ENCODE measurements at places on chromosomes 16 and 17. TPM values are rescaled to one million over a fixed set of nuclear protein-coding genes. Genes with fewer than 3 reads are reported as not detected.

GRCh38 chr16:66695471-66695934 lies 1.0 kb downstream of the CMTM4 start:
- DNase-seq: no peak

- DNase-seq: no peak
Measured at GRCh38 chr16:17607609-17608008, 136.8 kb upstream of the XYLT1 start.

- no peak for DNase-seq
Measured at GRCh38 chr16:27449434-27450195, 47.6 kb downstream of the IL21R start.

GRCh38 chr17:53919356-53919755 lies 96.6 kb downstream of the KIF2B start:
- no peak for DNase-seq

DNA sequence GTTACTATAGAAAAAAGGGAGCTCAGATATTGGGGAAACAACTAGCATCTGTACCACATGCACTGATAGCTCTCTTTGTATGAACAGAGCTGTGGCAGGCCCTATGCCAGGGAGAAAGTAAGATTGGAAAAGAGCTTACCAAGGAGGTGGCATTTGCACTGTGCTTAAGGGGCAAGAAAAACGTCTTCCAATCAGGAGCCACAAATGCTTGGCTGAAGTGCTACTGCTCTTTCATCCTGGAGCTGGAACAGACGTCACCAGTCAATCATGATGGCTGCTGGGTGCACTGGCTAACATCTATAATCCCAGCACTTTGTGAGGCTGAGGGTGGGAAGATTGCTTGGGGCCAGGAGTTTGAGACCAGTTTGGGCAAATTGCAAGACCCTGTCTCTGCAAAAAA lies 218.5 kb downstream of the SEC14L1 start:
- DNase-seq: no peak

- no peak for DNase-seq
Measured at GRCh38 chr16:54381601-54382313, 95.2 kb upstream of the IRX3 start.

Gene SALL1
- total RNA-seq: 22.7 TPM

Gene NDE1
- total RNA-seq: 28.7 TPM
